ENCODE measurements at places on chromosomes 5 and 9. TPM values are rescaled to one million over a fixed set of nuclear protein-coding genes. Genes with fewer than 3 reads are reported as not detected.

GARIN3 gene
- polyA plus RNA-seq = not detected

DNA sequence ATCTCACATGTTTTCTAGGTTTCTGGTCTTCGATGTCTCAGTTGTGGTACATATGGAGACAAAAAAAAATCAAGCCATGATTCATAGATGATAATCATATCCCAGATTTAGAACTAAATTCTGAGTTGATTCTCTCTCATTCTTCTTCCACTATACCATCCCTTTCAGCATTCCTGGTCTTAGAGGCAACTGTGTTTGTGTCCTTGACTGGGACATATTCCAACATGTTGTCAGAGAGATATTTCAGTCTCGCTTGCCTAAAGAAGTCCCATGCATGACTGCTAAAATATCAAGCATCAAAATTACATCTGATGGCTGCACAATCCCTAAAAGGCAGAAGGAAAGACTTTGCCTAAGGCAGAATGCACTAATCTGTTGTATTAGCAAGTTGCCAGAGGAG lies 236.6 kb downstream of the PSAT1 start:
- no peak for DNase-seq

DNA sequence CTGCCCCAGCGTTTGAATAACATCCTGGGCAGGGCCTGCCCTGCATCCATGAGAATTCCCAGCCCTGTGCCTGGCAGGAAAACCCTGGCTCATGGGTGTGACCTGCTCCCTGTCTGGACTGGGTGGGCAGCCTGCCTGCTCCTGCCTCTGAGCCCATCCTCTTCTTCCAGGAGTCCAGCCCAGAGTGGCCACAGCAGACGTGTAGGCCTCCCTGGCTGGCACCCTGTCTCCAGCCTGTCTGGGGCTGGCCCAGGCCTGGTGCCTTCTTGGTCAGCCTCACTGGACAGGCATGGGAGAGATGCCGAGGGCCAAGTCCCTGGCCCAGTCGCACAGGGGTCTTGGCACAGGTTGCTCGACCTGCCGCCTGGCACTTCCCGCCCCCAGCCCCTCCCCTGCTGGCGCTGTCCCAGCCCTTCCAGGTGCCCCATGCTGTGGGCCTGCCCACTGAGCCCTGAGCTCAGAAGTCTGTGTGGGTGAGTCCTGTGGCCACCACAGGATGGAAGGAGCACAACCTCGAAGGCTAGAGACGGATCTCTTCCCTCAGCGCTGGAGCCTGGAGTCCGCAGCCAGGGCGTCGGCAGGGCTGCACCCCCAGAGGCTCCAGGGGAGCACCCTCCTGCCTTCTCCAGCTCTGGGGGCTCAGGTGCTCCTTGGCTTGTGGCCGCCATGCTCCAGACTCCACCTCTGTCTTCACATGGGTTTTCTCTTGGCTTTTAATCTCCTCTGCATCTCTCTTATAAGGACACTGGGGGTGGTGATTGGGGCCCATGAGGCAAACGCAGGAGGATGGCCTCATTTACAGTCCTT lies 11.8 kb upstream of the COL5A1 start:
- DNase-seq = no peak

DNA sequence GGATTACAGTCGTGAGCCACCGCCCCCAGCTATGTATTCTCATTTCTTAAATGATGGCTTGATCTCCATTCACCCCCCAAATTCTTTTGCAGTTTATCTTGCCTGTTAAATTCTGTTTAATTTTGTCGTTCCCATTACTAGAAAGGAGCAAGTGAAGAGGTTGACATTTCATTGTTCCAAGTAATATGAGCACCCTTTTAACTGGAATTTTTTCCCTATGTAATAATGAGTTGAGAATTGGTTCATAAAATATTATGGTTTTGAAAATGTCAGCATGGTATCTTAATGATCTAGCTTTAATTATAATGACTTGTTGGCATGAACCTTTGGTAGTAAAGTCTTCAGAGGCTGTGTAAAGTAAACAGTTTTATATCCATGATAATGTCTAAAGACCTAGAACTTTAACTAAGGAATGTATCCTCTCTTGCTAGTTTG lies 37.4 kb downstream of the F2RL2 start:
- DNase-seq = no peak

DNA sequence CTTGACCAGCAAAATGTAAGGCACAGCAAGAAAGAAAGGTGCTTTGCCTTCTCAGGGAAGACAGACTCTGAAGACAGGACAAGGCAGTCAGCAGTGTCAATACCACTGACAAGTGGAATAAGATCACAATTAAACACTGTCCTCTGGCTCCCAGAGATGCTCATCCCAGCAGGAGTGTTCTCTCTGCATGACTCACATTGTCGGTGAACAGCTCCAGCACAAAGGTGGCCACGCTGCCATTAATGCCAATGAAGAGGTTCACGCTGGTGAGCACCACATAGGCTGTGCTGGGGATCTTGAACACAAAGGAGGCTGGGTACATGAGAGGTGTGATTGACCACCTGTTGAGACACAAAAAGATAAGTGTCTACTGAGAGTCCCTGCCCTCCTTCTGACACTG lies 31.9 kb downstream of the NIPSNAP3B start:
- no peak for DNase-seq

Measured in right lung (tissue), 10 donors.